Peyer's patch (tissue), 4 donors: ENCODE measurements at places on chromosomes 3 and 15.

DNA sequence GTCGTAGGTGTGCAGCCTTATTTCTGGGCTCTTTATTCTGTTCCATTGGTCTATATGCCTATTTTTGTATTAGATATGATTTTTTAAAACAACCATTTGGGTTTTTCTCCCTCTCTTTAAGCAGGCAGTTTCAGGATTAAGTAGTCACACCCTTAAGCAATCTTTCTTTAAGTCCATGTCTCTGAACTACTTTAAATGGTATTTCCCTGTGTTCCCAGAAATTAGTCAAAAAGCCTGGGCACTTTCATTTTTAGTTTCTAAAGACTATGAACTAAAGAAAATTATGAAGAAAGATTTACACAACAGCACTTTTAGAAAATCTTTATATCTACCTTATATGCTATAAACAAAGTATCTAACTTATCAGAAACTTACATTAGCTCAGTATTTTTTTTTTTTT is 110.3 kb downstream of the FAIM start:
- DNase-seq: no peak

- DNase-seq: no peak
These were observed 71.6 kb upstream of the ACP3 start for GRCh38 chr3:132245552-132246142.

- DNase-seq: no peak
These were observed 70.6 kb upstream of the CHRNB4 start for GRCh38 chr15:78711638-78712037.

DNA sequence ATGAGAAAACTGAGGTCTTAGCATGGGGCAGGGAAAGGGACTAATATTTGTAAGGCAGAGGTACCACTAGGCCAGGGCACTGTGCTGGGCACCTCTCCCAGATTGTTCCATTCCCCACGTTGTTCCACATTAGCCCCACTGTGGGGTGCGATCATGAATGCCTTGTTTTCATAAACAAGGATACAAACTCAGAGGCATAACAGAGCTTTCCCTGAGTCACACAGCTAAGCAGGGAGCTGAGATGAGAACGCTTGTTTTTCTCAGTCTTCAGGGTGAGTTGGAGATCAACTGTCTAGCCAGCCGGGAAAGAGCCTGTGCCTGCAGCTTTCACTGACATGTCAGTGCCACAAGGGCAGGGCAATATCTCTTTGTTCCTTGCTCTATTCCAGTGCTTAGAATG is 47.9 kb upstream of the ITGA11 start:
- no peak for DNase-seq

DNA sequence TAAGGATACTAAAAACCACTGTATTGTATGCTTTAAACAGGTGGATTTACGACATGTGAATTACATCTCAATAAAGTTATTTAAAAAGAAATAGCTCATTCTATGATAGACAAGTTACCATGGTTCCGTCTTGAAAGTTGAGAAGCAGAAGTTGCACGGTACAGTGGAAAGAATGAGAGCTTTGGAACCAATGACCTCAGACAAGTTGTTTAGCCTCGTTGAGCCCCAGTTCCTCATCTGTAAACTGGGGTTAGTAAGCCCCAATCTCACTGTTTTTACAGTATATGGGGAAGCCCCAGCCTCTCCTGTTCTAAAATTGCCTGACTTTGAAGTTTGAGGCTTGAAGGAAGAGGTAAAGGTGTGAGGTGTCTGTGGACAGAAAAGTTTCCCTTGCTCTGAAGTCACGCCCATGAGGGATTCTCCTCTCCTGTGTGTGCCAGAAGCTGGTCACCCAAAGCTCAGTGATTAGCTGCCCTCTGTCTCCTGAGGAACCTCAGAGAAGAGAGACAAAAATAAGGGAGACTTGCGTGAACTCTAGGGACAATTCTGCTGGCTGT is 10.0 kb downstream of the CRYGS start:
- DNase-seq: no peak

GRCh38 chr3:154759966-154760365 is 320.2 kb upstream of the MME start:
- no peak for DNase-seq

GRCh38 chr15:68991723-68992122 is 22.8 kb upstream of the NOX5 start:
- DNase-seq: no peak

GRCh38 chr3:126127452-126127851 is 43.5 kb upstream of the SLC41A3 start:
- no peak for DNase-seq

- no peak for DNase-seq
These were observed 216.8 kb downstream of the ERC2 start for GRCh38 chr3:56251343-56251945.

GRCh38 chr3:13662238-13662847 is 113.4 kb downstream of the FBLN2 start:
- DNase-seq: no peak

- DNase-seq: no peak
These were observed 178.1 kb downstream of the OPA1 start for GRCh38 chr3:193771011-193771652.

GRCh38 chr3:127325629-127325961 is 37.7 kb upstream of the PRR20G start:
- DNase-seq: no peak

- DNase-seq: no peak
These were observed 65.4 kb downstream of the C3orf70 start for GRCh38 chr3:185087419-185087818.

GRCh38 chr3:45381168-45381852 is 7.1 kb upstream of the LARS2 start:
- no peak for DNase-seq

- no peak for DNase-seq
These were observed 146.2 kb upstream of the PTPRG start for GRCh38 chr3:61415201-61415600.

- no peak for DNase-seq
These were observed 230.4 kb downstream of the PLCL2 start for GRCh38 chr3:17115186-17115585.
